ENCODE measurements at places on chromosomes 2 and 18.

DNA sequence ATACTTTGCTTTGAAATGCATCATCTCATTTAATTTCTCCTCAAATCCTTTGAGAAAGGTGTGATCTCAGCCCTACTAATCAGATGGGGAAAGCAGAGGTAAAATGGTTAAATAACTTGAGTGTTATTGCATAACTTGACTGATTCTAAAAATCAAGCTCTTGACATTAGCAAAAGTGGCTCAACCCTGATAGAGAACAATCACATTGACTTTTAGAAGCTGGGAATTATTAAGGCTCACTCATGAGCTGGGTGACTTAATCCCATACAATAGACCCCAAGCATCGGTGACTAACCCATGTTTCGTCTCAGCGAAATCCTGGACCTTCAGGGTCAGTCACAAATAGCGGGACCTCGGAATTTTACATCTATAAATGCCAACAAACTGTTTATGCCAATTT, 378.9 kb downstream of the NBAS start:
- no peak for DNase-seq

DNA sequence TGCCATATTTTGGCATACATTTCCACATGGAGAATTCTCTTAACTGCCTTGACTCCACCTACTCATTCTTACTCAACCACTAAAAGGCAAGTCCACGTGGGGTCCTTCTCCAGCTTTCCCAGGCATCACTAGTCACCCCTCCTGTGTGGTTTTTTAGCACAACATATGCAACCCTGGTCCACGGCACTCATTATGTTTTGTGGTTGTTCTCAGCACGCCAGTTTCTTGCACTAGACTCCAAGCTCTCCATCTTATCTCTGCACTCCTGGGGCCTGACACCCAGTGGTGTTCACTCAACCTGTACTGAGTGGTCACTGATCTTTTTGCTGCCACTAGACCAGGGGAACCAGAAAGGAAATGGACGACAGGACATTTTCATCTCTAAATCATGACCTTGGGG, 18.0 kb downstream of the MARCHF4 start:
- DNase-seq, result no peak

DNA sequence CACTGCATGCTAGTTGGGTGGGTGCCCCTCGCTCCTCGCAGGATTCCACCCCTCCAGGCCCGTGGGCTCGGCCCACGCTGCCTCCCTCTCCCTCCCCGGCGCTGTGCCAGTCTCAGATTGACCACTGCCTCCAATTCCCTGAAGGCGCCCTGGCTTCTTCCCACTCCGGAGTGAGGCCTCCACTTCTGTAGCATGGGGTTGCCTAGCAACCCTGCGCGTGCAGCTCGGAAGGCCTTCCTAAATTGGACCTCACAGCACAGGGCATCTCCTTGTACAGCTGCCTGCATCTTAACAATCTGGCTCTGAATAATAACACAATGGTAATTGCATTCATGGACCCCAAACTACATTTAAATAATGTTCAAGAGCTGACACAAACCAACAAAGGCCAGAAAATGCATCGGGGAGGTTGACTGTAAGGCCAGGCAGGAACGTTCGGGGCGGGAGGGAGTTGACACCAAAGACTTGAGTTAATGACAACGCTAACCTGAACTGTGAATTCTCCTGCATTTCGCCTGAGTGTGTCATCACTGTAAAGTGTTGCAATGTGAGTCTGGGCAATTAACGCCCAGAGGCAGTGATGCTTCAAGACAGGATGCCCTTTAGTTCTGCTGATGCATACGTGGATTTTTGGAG, 222.9 kb downstream of the ZBTB7C start:
- DNase-seq, result no peak

DNA sequence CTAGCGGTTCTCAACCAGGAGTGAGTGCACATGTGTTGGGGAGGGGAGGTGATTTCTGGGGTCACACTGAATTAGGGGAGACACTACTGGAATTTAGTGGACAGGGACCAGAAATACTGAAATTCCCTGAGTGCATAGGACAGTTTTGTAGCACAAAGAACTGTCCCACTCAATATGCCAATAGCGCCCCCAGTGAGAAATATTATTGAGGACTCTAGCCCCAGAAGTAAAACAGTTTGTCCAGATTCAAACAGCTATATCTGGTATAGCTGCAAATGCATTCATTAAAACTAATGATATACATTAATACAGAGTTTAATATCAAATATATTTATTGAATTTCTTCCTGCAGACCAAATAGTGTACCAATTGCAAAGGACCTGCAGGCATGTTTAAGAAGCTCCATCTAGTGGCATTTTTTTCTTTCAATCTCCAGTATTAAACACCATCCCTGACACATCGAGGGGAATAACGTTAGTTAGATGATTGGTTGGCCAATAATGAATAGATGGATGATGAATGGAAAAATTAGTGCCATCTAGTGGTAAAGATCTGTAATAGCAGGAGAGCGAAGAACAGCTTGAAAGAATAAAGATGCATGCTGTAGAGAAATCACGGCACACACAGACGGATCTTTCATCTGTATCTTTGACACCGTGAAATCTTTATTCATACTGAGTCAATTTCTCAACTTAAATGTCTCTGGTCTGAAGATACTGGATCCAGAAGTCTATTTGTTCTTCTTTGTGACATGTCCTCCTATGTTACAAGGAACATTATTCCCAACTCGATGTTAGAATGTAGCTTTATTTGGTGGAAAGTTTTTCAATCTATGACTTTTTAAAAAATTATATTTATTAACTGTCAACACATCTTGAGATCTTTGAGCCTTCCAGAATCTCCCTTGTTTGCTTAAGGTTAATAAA, 62.5 kb downstream of the DHRS9 start:
- DNase-seq, result no peak

GRCh38 chr2:200025717-200026116, 70.3 kb downstream of the MAIP1 start:
- DNase-seq, result no peak

GRCh38 chr2:84904151-84904550, 1.3 kb upstream of the TMSB10 start:
- DNase-seq, result no peak

GRCh38 chr2:227834423-227834822, 20.8 kb downstream of the CCL20 start:
- DNase-seq, result no peak

- no peak for DNase-seq
Observed at GRCh38 chr2:55176094-55176415, 56.0 kb downstream of the CLHC1 start.

GRCh38 chr2:6423157-6423556, 442.6 kb downstream of the CMPK2 start:
- no peak for DNase-seq

GRCh38 chr18:10037181-10037580, 123.4 kb downstream of the VAPA start:
- DNase-seq, result no peak

DNA sequence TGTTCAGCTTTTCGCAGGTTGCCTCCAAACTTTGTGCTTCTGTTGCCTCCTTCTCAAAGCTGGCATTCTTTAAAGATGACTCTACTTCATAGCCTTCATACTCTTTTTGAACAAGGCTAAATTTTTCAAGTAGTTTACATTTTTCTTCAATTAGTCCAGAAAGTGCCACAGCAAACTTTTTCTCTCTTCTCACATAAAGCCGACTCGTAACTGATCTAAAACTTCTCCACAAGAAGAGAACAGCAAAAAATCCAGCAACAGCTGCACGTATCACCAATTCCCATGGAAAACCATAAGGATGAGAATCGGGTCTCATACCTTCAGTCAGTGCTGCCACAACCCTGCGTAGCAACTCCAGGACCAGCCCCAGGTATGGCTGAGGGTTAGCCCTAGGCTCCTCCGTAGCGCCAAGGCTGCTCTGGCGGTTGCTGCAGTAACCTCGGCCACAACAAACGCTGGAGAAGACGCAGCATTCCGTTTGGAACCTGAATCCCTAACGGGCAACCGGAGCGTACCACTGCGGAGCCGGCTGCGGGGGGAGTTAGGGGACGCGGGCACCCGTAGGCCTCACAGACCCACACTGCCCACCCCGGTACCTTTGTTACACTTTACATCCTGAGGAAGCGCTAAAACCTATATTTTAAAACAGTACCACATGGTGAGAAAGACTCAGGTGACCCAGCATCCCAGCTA, at the start of gene CTAGE1:
Gene CTAGE1 (minus strand): TSS at position 420 of the 693 bp plus-strand sequence. CDS start 104 bp downstream, at position 316.
- DNase-seq, result no peak

GRCh38 chr2:121819846-121820245, 64.4 kb downstream of the TSN start:
- no peak for DNase-seq

DNA sequence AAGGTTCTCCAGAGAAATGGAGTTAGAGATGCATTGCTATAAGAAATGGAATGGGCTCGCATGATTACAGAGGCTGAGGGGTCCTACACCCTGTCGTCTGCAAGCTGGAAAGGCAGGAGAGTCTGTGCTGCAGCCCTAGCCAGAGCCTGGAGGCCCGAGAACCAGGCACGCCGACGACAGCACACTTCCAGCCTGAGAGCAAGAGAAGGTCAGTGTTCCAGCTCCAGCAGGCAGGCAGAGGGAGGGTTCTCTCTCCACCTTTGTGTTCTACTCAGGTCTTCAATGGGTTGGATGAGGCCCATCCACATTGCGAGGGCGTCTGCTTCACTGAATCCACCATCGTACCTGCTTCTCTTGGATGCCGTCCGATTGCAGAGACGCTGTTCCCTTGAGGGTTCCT, 177.6 kb upstream of the HDAC4 start:
- no peak for DNase-seq

DNA sequence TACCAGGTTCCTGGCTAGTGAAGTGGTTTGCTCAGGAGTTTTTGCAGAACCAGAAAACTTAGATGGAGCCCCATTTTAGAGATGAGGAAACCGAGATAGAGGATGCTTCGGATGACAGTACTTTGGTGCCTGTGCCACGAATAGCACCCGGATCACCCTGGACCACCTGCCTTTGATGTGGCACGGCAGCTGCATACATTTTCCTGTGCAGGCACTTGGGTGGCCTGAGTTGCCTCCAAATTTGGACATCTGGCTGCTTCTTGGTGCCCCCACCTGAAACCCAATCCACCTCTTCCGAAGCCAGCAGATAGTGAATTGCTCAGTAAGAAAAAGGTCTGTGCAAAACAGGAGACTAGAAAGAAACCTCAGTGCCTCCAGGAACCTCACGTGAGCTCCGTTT, 140.6 kb upstream of the ID2 start:
- no peak for DNase-seq

Measured in effector CD8-positive, alpha-beta T cell (primary cell).